Caudate nucleus (tissue), 63 donors: ENCODE measurements at places on chromosomes 1 and 21.

- peak; percentile 4 for DNase-seq
Measured at GRCh38 chr1:25099343-25099951, 132.9 kb downstream of the SYF2 start.

DNA sequence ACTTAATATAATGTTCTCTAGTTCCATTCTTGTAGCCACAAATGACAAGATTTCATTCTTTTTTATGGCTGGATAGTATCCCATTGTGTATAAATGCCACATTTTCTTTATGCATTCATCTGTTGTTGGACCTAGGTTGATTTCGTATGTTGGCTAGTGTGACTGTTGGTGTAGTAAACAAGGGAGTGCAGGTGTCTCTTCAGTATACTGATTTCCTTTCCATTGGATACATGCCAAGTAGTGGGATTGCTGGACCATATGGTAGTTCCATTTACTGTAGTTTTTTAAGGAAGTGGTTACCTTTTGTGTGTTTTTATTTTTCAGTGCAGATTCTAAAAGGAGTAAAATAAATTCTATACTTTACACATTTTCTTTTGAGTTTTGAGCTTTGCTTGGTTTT lies 5.7 kb downstream of the PARK7 start:
- no peak for DNase-seq

DNA sequence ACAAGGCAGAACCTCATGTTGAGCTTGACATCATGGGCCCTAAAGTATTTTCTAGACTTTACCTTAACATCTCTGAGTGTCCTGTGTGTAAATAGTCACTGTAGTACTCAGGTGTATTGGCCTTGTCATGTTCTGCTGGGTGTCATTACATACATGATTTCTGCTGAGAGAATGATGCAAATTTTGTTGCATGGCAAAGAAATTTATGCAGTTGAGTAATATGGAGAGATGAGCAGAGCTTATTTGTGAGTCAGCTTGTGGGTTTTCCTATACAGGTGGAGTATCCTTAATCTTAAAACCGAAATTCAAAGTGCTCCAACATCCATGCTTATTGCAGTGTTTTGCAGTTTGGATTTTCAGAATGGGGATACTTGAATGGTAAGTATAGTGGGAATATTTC lies 36.6 kb downstream of the RGL1 start:
- DNase-seq, result no peak

GRCh38 chr21:44090325-44090724 lies 16.9 kb upstream of the PWP2 start:
- DNase-seq, result no peak
